RCC 7860 (cell line): ENCODE measurements at places on chromosomes 5 and 9.
A peak's percentile ranks its signal among the peaks of the same experiment; 100 is the strongest.

DNA sequence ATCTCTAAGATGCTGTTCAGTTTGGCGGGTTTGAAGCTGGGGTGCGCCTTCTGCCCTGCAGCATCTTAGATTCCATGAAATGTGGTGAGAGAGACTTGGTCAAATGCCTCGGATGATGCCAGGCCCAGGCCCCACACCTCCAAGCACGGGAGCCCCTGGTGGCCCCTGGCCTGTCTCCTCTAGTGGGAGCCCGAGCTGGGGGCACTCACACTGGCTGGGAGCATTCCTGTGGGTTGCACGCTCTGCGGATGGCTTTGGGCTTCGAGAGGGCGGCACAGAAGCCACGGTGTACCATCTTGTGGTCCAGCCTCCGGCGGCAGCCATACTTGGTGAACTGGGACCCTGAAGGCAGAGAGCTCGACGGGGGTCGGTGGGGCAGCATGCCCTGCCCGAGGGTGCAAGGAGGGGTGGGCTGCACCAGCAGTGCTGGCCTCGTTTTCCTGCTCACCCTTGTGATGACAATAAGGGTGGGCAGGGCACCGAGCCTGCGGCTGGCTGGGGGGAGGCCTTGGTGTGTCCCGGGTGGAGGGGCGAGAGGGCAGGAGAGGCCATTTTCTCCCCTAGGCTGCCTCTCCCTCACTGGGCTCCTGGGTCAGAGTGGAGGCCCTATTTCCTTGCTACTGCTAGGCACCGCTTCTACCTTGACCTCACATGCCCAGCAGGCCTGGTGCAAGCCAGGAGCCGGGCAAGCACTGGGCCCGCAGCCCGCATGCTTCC is 65.8 kb downstream of the ZNF354C start:
- no peak for DNase-seq

DNA sequence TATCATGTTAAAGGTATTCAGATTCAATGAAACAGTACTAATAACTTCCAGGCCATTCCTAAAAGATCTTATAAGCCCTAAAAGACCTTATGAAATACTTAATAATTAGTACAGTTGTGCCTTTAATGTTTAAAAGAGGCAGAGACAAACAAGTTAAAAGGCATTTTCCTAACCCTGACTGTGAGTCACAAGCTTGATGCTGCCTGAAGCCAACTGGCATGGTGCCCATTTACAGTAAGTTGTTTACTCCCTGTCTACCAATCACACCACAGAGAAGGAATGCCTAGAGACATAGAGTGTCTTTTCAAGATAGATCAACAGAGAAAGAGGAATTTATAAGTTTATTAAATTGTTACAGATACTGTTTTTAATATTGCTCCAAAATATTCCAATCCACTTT is 47.8 kb downstream of the NR3C1 start:
- DNase-seq = peak; percentile 73

DNA sequence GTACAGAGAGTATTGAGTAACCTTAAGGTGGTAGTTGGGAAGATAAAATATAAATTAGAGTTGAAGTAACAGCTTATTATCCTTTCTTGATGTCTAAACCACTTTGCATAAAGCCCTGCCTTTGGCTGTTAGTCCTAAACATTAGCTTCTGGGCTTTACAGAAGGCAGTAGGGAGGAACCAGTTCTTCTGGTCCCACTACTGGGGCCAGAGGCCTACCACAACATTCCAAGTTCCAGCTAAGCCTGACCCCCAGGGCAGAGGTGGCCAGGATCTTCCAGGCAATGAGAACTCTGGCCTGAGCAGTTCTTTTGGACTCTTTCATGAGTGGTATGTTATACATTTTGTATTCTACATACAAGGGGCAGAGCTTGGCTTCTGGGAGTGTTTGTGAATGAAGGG is 26.1 kb downstream of the DNAI1 start:
- DNase-seq = no peak

GRCh38 chr9:4098031-4098430 is 201.8 kb downstream of the GLIS3 start:
- DNase-seq = no peak

DNA sequence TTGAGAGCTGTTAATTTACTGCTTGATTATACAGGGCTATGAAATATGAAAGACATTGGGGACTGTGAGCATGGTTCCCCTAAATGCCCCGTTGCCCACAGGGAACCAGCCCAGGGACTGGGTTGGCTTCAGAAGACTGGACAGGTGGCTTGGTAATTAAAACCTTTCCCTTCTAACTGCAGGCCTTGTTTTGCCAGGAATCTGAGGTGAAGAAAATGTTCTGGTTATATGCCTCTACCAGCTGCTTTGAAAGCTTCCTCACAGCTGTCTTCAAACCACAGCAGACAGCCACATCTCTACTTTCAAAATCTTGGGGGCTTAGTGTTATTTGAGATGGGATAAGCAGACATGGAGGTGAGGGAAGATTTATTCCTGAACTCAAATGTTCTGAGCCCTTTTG is 153.3 kb upstream of the SPRY4 start:
- DNase-seq = no peak

DNA sequence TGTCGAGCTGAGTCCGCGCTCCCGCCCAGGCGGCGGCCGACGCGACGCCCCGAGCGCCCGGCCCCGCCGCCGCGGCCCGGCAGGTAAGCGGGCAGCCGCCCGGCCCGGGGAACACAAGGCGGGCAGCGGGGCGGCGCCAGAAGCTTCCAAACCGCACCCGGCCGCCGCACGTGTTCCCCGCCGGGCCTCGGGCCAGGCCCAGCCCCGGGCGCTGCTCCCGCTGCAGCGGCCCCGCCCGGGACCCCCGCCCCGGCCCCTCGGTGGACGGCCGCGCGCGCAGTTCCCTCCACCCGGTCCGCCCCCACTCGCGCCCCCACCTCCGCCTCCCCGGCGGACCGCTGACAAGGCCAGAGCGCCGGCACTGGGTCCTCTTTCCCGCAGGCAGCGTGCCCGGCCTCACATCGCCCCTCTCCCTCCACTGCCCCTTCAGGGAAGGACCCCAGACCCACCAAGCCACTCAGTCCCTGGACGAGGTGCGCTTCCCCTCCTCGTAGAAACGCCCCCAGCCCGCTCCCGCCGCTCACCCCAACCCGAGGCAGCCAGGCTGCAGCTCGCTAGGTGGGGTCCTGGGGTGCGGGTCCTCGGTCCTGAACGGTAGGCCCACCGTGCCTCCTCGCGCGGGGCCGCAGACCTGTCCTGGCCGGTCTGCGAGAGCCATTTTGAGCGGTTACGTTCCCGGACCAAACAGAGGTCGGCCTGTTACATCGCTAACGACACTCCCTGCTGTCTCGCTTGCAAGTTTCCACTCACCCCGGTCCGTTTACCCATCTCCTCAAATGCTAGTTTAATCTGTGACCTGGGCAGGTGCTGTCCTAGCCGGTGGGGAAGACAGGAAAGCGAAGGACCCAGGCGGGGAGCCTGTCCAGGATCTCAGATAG is 475 bp downstream of the WDR5 start:
- DNase-seq = no peak

GRCh38 chr5:93511445-93511844 is 69.6 kb downstream of the NR2F1-AS1 start:
- no peak for DNase-seq

GRCh38 chr5:72692231-72692637 is 124.2 kb upstream of the TNPO1 start:
- no peak for DNase-seq

DNA sequence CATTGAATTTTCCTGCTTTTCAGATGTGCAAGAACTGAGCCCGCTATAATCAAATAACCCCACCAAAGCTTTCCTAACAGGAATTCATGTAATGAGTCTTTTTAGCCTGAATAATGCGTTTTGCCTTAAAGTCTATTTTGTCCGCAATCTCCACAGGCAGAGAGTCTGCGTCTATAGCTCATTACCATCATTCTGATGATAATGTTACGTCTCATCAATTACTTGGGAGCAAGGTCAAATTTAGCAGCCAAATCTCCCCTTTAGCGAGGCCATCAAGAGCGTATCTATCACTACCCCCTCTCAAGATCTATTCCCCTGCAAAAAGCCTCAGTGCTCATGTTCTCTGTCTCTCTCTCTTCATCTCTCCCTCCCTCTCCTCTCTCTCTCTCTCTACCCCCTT is 416.1 kb downstream of the ZSWIM6 start:
- DNase-seq = no peak

DNA sequence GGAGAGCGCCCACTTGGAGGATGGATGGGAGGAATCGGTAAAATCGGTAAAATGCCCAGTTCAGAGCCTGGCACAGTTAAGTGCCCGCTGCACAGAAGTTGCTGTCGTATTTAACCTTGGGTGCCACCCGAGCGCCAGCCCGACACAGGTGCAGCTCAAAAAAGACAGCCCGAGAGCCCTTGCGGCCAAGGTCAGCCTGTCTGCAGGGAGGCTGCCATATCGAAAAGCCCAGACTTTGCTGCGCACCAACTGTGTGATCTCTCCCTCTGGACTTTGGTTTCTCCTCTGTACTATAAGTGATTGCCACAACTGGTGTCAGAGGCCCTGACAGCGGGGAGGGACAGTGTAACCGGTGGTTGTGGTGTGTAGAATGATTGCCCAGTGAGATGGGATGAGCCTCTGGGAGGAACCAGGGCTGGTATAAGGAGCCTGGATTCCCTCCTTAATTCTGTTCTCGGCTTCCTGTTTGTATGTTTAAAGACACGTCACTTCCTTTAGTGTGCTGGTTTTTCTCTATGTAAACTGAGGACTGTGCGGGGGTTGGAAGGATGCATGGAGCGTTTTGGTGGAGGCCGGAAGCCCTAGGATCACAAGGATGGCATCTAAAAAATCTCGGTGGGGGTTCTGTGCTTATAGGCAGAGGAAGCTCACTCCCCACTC is 792 bp downstream of the NTMT1 start:
- DNase-seq = peak; percentile 82

DNA sequence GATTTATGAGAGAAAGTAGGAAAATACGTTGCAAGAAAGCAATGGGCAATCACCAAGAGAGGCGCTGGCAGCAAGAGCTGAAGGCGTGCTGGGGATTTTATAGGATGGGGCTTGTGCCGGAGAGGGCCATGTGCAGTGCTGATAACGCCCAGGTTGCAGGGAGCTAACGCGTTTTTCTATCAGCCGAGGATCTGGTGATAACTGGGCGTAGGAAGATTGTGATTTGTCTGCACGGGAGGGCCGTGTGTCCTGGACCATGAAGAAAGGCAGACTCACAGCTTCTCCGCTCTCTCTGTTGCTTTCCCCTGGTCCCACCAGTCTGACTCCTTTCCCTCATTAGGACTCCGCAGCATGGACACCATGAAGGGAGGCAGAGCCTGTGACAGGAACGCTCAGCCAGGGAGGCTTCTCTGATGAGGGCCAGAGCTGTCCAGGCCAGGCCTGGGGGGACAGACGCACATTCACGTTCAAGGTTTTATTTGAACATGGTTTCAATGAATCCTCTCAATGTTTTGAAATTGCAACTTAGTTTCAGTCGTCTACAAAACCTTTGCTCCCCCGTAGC is 11.9 kb upstream of the CACNA1B start:
- no peak for DNase-seq

DNA sequence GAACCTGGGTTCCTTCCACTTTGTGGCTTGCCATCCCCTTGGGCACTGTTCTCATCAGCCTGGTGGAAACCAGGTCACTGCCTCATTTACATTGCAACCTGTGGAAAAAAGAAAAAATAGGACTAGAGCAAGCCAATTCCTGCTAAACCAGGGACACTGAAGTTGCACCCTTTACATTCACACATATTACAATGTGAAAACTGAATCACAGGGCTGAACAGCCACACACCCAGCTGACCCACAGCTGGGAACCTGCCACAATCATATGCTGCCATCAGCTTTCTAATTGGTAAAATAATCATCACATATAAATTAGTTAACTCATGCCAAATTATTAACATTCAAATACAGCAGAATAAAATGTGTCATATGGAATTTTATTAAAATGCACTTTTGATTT is 94.5 kb downstream of the CDH6 start:
- no peak for DNase-seq

DNA sequence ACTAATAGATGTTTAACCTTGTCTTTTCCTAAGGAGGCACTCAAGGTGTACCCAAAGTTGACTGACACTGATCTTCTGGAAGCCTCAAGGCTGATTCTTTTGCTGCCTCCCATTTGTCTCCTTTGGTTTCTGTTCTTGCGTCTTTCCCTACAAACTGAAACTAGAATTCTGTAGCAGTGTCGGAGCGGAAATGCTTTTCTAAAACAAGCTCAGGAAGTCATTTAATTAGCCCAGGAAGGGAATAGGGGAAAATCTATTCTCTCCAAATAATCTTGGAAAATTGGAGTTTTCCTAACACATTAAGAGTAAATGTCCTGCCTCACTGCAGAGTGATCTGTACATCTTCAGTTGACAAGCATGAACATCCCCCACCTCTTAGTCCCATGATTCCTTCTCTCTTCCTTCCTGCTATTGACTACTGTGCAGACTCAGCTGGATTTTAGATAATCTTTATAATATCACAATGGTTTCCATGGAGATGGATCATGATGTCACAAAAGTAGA is 182.7 kb downstream of the NR3C1 start:
- no peak for DNase-seq

DNA sequence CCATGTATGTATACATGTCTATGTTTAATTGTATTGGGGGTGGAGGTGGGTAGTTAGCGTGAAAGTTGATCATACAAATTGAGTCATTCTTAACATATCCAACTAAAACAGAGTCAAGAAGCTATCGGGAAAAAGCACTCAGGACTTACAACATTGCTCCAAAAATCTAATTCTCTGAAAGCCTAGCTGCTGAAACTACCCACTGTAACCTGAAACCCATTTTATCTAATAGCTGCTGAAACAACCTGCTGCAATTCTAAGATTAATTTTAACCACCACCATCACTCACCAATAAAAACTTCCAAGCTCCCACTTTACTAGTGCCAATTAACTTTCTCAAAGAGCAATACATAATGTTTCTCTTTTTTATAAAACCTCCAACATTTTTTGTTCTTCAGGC is 32.2 kb downstream of the KCNV2 start:
- no peak for DNase-seq

DNA sequence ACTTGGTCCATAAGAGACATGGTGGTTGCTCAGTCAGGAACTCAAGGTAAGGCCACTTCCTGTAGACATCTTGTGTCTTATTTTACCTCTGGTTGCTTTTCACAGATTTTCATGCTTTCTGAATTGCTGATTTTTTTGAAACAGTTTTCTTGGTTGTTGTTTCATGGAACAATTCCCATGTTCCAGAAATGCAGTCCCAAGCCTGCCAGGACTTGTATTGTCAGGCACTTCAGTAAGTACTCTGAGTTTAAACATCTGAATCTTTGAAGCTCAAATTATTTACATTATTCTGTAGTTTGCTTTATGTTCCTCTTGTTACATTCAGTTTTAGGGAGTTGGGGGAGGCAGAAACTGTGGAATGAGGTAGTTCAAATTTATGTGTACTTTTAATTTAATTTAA is 290.2 kb downstream of the DMRT2 start:
- no peak for DNase-seq

GRCh38 chr5:142981475-142981874 is 211.3 kb downstream of the ARHGAP26 start:
- DNase-seq = no peak

- DNase-seq = no peak
Measured at GRCh38 chr9:36872641-36873040, 161.4 kb downstream of the PAX5 start.

GRCh38 chr9:134391319-134392231 is 65.3 kb downstream of the RXRA start:
- DNase-seq = no peak
